ENCODE measurements at places on chromosomes 7 and 10.

DNA sequence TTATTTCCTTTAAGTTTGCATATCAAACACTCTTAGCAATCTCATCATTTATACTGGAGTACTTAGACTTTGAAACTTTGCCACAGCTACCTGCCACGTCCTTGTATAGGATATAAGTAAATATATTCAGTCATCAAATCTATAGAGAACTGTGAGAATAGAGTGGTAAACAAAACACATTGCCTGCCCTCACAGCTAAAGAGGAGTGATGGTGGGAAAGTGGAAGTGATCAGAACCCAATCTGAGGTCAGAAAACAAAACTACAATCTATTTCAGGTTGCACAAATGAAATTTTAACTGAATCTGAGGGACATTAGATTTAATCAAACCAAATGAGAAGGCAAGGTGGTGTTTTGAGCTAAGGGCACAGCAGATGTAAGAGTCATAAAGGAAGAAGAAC is 74.8 kb downstream of the ZEB1 start:
- DNase-seq = no peak

- DNase-seq = no peak
Observed at GRCh38 chr7:31948029-31948428, 122.2 kb downstream of the PDE1C start.

DNA sequence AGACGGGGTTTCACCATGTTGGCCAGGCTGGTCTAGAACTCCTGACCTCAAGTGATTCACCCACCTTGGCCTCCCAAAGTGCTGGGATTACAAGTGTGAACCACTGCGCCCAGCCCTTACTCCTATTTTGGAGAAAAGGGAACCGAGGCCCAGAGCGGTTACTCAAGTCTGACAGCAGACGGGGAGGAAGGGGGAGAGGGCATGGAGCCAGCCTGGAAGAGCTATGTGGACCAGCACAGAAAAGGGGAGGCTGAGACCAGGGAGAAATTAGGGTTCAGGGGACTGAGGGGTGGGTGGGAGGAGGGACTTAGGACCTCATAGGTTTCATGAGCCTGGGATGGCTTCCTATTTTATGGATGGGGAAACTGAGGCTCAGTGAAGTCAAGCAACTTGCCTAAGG is 1.5 kb downstream of the SFRP5 start:
- DNase-seq = peak; percentile 20

GRCh38 chr7:18859318-18859717 is 258.1 kb downstream of the TWIST1 start:
- no peak for DNase-seq

- DNase-seq = no peak
Observed at GRCh38 chr7:122702872-122703510, at the start of gene RNF148. TSS of gene RNF148 (minus strand) at chr7:122702922. CDS start at chr7:122702750, 172 bp downstream.

DNA sequence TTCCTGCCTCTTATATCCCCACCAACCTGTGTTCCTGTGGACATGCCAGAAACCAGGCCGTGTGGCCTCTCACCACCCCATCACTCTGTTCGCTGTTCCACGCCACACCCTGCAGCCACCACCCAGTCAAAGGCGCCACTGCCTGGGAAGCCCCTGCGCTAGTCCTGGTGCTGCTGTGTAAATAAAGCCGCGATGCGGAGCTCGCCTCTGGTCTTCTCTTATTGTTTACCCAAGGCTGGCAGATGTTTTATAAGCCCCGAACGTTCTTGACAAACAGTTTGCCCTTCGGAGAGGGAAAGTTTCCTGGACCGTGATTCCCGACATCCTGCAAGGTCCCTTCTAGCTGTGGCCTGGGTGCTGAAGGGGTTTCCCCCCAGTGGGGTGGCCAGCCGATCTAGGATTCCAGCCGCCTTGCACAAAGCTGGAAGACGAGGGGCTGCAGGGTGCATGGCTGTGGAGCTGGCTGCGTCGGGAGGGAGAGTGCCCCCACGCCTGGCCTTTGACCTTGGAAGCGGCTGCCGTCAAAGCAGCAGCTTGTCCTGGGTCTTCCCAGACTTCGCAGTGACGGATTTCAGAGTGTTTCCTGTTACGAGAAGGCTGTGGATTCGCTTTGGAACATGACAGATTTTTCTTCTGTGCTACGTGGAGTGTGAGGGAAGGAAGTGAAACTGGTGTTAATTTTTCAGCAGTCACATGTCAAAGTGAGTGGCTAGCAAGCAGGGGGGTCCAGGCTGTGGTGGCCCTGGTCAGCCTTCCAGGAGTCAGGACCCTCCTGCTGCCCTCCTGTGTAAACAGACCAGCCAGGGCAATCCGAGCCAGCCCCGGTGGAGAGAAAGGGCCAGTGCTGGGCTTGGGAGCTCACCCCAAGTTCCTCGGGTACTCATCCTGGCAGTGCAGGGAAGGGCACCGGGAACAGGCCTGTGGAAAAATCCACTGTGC is 61.6 kb downstream of the LHPP start:
- DNase-seq = no peak

DNA sequence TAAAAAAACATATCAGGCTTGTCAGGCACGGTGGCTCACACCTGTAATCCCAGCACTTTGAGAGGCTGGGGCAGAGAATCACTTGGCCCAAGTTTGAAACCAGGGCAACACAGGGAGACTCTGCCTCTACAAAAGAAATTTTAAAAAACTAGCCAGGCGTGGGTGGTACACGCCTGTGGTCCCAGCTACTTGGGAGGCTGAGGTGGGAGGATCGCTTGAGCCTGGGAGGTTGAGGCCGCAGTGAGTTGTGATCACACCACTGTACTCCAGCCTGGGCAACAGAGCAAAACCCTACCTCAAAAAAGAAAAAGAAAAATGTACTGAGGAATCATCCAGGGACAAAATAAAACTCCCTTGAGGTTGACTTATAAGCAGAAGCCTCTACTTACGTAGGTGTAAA is 149.9 kb upstream of the KLF14 start:
- no peak for DNase-seq

- DNase-seq = no peak
Observed at GRCh38 chr10:117472872-117473271, 69.7 kb upstream of the EMX2 start.

- peak; percentile 71 for DNase-seq
Observed at GRCh38 chr10:44233561-44234482, 151.1 kb downstream of the CXCL12 start.

DNA sequence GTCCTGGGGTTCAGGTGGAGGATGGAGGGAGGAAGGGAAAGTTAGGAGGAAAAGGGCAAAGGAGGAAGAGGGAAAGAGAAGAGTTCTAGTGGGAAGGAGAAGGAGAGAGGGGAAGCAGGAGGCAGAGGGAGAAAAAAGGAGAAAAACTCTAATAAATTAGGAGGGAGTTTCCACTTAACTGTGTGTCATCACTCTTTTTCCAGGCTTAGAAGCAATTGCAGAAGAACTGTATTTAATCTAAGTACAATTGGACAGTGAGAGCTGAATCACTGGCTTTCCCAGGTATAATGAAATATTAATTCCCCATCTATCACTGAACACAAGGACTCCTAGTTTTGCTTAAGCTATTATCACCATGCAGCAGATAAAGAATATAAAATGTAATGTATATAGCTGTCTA is 76.8 kb downstream of the CREB3L2 start:
- DNase-seq = no peak

DNA sequence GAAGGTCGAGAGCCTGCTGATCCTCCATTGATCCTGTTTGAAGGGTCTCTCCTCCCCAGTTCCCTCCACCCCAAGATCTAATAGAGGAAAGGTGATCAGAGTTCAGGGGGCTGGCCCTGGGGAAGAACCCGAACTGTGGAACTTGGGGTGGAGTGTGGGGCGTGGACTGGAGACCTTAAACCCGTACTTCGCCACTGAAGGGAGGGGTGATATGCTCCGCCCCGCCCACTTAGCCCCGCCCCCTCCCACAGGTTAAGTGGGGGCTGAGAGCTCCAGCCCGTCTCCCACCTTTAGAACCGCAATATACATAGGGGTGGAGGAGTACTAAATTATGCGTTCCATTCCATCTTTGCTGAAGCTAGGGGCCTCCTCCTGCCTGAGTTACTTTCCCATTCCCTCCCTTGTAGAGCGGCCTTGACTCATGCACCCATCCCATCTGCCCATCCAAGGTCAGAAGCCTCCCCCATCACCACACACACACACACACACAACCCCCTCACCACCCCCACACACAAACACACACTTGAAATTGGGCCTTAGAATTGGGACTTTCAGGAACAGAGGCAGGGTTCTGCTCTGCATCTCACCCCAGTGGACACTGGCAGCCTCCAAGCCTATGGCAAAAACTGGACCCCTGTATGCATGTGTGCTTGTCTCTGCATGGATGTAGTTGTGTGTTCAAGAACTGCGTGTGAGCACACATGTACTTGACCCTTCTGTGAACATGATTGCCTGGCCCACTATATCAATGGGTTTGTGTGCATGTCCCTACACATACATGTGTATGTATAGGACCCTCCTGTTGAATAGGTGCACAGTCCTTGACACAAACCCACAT is 991 bp downstream of the SEMA4G start:
- no peak for DNase-seq

DNA sequence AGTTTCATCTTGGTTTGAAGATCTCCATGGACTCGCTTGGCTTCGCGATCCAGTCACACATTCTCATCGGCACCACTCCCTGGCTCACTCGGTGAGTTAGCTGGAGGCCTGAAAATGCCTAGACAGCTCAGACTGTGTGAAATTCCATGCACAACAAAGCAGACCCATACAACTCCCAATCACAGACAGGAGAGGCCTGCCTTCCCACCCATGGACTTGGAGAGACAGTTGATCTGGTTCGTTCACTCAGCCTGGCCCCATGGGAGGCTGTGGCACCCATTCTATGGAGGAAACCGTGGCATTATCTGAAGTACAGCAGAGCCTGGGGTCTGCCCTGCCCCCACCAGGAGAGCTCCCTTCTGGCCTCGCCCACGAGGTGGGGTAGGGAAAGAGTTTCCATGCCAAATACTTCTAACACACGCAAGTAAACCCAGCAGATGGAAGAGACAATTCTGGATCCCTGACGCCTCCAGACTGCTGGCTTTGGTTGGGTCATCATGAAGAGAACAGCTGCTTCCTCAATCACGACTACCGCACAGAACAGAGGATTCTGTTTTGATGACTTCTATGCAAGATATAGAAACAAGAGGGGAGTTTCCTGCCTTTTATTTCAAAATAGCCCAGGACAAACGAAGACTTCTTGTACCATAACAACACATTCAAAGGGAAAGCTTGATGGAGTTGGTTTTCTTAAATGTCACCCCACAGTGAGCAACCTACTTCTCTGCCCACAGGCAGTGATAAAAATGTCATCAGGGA is 15.9 kb downstream of the FAM53B start:
- DNase-seq = no peak

- DNase-seq = no peak
Observed at GRCh38 chr7:52691257-52691656, 344.2 kb upstream of the POM121L12 start.

DNA sequence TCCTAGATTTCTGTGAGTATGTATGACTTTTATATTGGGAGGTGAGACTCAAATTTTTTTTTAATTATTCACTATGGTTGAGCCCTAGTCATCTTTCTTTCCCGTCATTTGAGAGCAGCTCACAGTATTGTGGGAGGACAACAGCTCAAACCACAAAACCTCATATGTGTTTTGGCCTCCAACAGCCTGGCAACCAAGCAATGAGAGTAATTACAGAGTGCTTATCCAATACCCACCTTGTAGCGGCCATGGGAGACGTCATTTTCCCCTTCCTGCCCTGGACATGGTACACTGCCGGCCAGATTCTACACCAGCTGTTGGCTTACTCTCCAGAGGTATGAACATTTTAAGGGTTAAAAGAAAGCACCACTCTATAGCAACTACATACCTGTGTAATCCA is 49.1 kb downstream of the DOCK4 start:
- no peak for DNase-seq

DNA sequence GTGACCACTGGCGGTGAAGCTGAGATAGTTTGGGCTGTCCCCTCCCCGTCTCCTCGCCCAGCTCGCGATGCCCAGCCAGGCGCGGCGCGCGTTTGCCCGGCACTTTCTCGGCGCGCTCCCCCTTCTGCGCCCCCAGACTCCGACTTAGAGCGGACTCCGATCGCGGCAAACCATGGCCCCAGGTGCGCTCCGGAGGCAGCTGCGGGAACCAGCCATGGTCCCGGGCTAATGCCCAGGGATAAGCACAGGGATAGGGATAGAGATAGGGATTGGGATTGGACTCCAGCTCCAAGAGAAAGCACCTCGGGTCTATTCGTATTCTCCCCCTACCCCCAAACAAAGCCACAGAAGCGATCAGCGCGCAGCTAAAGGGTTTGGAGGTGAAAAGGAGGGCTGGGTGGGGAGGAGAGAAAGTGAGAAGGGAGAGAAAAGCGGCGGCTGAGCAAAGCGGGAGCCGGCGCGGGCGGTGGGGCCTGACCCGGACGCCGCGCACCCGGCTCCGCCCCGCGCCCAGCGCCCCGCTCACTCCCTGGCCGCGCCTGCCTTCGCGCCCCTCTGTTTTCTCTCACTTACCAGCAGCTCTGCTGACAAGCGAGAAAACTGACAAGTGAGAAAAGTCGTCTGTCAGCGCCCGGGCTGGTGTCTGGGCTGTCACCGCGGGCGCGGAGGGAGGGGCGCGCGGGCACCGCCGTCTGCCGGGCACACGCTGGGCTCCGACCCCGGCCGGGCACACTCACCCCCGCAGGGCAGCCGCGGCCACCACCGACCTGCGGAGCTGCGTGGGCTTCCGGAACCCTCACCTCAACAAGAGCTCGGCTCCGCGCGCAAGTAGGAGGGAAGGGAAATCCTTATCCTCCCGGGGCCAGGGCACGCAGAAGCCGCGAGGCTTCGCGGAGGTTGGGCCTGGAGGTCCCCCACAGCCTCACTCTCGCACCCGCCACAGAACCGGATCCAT is at the start of gene PDE1C:
TSS of gene PDE1C (minus strand) at position 2 of the 955 bp plus-strand sequence.
- peak; percentile 82 for DNase-seq

- DNase-seq = peak; percentile 75
Observed at GRCh38 chr10:128150045-128150493, 23.8 kb upstream of the MKI67 start.

- peak; percentile 25 for DNase-seq
Observed at GRCh38 chr7:4834601-4835397, 27.0 kb downstream of the PAPOLB start.

- peak; percentile 75 for DNase-seq
Observed at GRCh38 chr10:27819781-27820531, 74.3 kb upstream of the MKX start.

DNA sequence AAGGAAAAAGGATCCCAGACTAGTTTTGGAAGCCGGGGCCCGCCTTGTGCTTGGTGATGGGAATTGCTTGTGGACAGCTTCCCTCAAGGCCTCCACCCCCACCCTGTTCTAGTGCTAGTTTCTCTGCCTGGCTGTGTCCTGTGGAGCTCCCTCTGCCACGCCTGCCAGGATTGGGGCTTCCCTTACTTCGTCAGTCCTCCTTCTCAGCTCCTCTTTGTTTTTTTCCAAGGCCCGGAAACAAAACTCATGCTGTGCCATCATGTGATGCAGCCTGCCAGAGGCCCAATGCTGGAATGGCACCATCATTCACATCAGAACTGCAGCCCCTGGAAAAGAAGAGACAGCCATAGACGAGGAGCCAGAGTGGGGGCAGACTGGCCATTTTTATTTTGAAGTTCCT is 11.2 kb downstream of the YKT6 start:
- no peak for DNase-seq

GRCh38 chr10:29719281-29719675 is 84.5 kb upstream of the SVIL start:
- DNase-seq = no peak

GRCh38 chr10:110002801-110003523 is 4.8 kb upstream of the ADD3 start:
- no peak for DNase-seq

- no peak for DNase-seq
Observed at GRCh38 chr10:31623947-31624346, 304.7 kb downstream of the ARHGAP12 start.
